ENCODE measurements at places on chromosomes 5 and 9.

DNA sequence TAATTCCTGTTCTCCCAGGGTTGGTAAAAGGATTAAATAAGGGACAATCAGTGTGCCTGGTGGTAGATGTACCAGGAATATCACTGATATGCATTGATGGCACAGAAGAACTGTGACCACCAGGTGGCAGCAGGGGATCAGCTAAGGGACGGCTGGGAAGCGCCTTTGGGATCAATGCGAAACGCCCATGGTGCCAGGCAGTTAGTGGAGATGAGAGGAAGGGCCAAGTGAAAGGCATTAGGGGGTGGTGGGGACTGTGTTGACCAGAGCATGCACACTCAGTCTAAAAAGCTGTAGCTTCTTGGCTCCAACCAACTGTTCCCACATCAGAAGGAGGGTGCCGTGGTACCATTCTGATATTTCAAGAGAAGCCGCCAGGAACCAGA is 55.6 kb downstream of the ARHGEF37 start:
- peak; percentile 28 for DNase-seq

DNA sequence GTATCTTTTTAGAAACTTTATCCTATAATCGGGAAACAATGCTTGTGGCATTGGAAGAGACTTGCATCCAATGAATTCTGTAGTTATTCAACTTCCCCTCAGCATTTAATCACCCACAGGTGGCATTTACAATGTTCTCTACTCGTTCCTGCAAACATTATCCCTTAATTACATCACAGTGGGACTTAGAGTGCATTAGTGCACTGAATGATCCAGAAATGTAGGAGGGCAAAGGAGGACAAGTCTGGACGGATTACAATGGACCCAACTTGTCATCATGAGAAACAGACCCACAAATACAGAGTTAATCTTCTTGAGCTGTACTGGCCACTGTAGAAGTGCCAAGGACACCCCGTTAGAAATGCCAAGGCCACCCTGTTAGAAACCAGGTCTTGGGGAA is 129.1 kb downstream of the DOCK8 start:
- no peak for DNase-seq

DNA sequence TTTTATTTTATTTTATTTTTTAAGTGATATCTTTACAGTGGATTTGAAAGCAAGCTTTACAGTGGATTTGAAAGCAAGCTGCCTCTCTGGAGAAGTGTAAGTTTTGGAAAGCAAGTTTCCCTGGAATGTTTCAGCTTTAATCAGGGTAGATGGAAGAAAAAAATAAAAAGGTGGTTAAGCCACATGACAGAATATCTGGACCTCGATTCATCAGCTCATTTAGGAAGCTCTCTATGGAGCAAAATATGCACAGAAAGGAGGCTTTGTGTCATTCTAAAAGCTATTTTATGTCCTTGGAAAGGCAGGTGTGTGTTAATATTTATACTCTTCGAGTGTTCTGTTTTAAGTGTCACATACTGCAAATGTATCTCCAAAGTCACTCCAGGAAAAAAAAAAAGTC is 409.2 kb upstream of the KLF4 start:
- DNase-seq, result no peak

- no peak for DNase-seq
Observed at GRCh38 chr5:141850244-141850768, 27.9 kb downstream of the PCDH1 start.

DNA sequence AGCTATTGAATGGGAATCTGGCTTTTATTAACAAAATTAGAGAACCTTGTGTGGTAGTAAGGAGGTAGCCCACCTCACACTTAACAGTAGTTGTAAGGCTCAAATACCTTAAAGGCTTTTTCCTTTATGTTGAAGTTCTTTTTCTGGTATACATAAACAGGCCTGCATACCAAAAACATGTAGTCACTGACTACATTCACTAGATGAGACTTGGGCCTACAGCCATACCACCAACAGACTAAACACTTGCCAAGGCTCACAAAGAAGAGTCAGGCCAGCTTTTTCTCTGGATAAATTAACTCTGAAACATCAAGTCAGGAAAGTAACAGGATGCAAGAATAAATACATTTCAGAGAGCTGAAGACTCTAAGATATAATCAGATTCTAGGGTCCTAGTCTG is 78.6 kb upstream of the MPDZ start:
- DNase-seq, result no peak

DNA sequence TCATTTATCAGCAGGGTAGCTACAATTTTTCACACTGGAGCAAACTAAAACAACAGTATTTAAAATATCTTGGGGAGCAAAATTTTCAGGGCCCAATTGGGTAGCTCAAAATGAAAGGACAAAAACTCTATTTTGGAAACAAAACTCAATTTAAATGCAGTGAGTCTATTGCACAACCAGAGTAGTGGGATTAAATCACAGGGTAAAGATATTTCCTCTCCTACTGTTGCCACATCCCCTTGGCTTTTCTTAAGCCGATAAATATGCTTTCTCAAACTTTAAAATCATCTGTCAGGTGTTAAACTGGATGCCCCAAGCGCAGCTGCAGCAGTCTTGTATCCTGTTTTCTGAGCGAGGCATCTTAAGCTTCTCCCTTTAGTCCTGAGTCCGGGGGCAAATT is 1474.3 kb upstream of the CDH9 start:
- no peak for DNase-seq

DNA sequence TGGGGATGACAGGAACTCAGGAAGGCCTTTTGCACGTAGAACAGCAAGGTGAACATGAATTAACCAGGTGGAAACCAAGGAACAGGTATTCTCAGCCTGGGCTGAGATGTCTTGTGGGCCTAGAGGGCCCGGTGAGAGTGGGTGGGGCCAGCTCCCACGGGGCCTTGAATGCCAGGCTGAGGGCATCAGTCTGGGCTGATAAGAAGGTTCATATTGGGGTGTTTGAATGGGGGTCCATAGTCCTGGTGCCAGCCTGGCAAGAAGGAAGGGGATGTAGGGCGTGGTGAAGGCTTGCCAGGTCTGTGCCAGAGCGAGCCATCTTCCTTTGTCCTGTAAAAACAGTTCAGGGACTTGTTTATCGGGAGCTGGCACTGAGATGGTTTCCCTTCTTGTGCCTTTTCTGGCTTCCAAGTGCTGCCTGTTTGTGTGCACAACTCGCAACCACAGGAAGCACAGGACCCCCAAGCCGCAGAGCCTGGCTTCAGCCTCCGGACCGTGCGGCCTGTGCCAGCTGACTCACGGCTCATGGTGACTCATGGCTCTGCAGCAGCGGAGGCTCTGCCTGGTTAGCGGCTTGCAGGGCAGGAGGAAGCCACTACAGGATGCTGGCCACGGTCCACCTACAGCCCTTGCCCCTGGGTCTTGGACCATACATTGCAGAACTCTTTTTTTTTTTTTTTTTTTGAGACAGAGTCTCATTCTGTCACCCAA is 2.4 kb downstream of the CARD19 start:
- DNase-seq, result peak; percentile 95

GRCh38 chr9:84748112-84748511 is 78.6 kb downstream of the NTRK2 start:
- no peak for DNase-seq

All from AG09319 (cell line).